ENCODE measurements at places on chromosomes 12 and 14. TPM values are rescaled to one million over a fixed set of nuclear protein-coding genes. Genes with fewer than 3 reads are reported as not detected.

The SMAGP gene
- polyA plus RNA-seq: 13.3 TPM

The CCDC92 gene
- polyA plus RNA-seq: 30.7 TPM

The GALNT16 gene
- 25.3 TPM for polyA plus RNA-seq

The PRDM4 gene
- polyA plus RNA-seq: 16.2 TPM

The TMEM132D gene
- 0.67 TPM for polyA plus RNA-seq

The SIRT4 gene
- 5.0 TPM for polyA plus RNA-seq

The KLHDC1 gene
- polyA plus RNA-seq: 5.1 TPM

The DACT1 gene
- polyA plus RNA-seq: 23.2 TPM

The PAX9 gene
- polyA plus RNA-seq: 0.53 TPM

The DPF3 gene
- polyA plus RNA-seq: 5.1 TPM

The BRF1 gene
- 28.2 TPM for polyA plus RNA-seq

The PLEK2 gene
- 1.1 TPM for polyA plus RNA-seq

The TMCC3 gene
- polyA plus RNA-seq: 22.0 TPM

The EEA1 gene
- polyA plus RNA-seq: 23.9 TPM

The CIT gene
- polyA plus RNA-seq: not detected

The CATSPERB gene
- 1.6 TPM for polyA plus RNA-seq

The POTEG gene
- polyA plus RNA-seq: not detected

The RGS6 gene
- polyA plus RNA-seq: 6.0 TPM

The CLEC6A gene
- polyA plus RNA-seq: not detected

The LRP1 gene
- 123 TPM for polyA plus RNA-seq

The P3H3 gene
- not detected for polyA plus RNA-seq
